ENCODE measurements at places on chromosomes 12 and 14.

DNA sequence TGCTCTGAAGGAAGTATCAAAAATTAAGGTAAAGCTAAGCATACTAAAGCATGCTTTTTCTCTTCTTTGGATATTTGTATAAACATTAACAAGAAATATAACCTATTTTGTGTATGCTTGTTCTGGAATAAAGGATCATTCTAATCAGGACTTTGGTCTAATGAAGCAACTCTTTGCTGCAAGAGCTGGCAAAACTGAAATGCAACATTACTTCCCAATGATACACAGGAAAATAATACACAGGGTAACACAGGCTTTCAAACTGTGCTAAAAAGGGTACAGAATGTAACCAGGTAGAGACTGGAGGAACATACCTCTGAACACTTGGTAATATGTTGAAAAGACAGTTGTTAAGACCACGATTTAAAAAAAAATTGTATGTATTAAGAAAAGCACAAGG lies 222.5 kb upstream of the DIO2 start:
- DNase-seq, result no peak

GRCh38 chr12:110775997-110776396 lies 33.3 kb upstream of the PPP1CC start:
- no peak for DNase-seq

DNA sequence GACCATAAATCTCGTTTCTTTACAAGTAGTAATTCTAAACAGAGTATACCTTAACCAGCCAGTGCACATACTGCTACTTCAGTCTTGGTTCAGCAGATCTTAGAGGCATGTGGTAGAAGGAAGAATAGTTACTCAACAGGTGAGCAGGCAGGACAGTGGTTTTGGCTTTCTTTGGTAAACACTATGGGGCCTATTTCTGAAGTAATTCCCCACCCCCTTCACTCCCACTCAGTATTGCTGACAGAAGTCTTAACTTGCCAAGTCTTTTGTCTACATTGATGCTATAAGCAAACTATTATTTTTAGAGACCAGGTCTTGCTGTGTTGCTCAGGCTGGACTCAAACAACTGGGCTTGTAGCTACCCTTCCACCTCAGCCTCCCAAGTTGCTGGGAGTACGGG lies 68.5 kb downstream of the FBXO34 start:
- no peak for DNase-seq

GRCh38 chr12:27824126-27824842 lies 44.2 kb upstream of the MANSC4 start:
- no peak for DNase-seq

DNA sequence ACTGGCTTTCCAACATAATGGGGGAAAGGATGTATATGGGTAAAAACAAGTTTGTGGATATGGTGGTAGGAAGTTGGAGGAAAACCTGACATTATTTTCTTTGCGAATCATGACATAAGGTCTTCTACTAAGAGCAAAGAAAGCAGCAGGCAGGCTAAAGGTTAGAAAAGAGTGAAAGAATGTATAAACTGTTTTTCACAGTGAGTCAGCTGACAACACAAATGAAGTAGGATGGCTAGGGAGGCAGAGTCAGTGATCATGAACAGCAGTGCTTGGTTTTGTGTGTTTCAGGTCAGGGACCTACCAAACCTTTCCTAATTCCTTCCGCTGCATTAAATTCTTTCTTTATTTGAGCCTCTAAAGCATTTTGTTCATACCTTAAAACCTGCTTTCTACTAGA lies 46.3 kb upstream of the CATSPERB start:
- no peak for DNase-seq

- no peak for DNase-seq
These were observed 6.9 kb downstream of the MMP14 start for GRCh38 chr14:22843123-22843925.

DNA sequence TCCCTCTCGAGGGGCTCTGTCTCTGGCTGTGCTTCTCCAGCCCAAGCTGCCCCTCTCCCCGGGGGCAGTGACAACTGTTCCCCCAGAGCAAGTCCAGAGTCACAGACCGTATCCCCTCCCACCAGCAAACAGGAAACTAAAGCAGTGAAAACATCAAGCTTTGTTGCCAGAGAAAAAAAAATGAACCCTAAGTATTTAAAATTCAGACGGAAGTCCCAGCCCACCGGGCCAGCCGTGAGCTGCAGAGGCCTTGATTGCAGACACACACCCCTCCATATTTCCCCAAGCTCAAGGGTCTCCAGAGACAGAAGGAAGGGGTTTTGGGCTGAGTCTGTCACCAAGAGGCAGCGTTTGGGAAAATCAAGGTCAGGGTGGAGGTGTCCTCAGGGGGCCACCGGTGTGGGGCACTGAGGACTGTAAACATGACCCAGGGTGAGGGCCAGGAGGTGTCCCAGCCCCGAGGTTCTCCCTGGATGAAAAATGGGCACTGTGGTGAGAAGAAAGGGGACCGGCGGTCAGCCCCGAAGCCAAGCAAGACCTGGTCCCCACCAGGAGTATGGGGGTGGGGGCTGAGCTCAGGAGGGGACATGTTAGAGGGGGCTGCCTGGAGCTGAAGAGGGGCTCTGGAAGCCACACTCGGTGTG lies 7.7 kb downstream of the PHETA1 start:
- no peak for DNase-seq

- DNase-seq, result no peak
These were observed 32.1 kb downstream of the GALNT16 start for GRCh38 chr14:69291891-69292561.

DNA sequence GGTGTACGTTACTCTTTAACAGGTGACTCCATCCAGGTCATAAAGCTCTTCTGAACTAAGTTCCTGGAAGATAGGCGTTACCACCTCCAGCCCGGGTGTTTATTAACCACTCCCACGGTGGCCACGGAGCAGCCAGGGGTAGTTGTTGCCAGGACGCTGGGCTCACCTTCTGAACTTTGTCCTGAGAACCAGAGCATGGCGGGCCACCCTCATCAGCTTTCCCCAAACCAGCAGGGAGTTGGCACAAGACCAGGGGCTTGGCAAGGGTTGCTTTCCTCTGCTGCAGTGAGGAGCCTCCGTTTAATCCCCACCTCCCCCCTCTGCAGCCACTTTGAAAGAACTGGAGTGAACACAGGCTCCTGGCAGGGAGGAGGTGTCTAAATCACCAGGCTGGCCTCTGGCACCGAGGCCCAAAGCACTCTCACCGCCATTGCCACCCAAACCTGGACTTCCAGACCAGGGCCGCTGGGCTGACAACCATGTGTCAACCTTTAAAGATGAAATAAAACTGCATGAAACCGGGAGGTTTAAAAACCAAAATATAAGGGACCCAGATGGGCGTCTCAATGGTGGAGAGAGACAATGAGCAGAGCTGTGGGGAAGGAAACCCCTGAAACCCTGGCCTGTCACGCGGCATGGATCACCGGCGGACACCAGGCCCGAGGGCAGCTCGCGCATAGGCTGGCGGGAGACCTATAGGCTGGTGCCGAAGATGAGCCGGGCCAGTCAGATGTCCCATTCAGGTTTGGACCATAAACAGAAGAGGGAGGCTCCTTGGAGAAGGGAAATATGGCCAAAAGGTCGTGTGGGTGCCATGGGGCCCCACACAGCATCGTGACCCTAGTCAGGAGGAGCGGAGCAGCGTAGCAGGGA lies 30.9 kb upstream of the TDRD9 start:
- DNase-seq, result peak; percentile 79

DNA sequence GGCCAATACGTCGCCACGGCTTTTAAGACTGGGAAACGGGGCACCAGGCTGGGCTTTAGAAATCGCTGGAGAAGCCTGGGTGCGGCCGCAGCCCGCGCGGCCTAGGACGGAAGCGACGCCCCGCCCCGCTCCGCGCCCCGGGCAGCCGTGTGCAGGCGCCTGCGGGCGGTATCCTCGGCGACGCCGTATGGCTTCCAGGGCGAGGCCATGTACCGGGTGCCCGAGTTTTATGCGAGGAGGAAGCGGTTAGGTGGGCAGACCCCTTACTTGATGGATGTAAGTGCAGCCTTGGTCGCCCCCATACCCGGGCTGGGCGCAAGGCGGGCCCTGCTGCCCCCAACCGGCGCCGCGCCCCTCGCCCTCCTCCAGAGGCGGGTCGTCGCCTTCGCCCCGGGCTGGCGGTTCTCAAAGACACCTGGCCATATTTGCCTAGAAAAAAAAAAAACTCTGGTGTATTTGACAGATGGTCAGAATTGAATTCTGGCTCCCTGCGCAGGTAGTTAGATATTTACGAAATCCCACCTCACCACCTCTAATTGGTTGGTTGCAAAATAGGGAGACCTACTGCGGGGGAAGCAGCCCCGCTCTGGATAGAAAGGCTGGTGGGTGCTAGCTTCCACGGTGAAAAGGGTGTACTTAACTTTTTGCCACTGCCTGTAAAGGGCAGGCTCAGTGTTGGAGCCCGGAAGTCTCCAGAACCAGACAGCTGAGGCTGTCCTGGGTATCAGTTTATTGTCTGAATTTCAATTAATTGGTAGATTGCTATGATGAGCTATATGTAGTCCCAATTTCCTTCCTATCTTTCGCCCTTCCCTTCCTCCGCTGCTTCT lies at the start of gene PPP1R36:
Gene PPP1R36, plus strand, starts transcription at position 171 of the 830 bp plus-strand sequence. Its CDS starts 37 bp downstream, at position 208.
- DNase-seq, result peak; percentile 89

- no peak for DNase-seq
These were observed 96.1 kb downstream of the PPHLN1 start for GRCh38 chr12:42421844-42422779.

DNA sequence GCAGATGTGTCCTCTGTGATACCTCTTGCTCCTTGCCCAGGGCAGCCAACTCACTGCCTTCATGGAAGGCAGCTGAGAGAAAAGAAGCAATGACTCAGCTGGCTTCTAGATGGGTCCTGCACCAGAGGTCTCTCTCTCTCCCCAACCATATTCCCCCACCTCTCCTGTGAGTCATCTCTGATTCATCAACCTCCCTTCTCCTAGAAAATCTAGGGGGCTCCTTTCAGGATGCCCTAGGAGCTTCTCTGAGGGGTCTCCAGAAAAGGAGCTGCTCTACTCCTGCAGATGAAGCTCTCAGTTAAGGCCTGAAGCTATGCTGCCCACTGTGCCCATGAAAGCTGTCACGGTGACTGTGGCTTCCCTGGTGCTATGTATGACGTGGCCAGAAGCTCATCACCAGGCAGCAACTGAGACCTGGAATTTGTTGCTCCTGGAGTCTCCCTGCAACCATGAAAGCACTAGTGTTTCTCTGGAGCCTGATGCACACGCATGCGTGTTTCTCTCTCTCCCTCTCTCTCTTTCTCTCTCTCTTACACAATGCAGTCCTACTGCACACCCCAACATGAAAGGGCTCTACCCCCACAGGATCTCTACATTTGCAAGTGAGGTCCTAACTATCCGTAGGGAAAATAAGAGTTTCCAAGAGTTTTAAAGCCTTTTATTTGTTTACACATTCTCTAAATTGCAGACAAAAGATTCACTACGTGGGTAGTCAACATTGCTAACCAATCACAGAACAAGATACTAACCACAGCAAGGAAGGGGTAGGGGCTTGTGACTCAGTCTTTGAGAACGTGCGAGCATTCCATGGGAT lies 285.3 kb downstream of the DPF3 start:
- DNase-seq, result no peak

GRCh38 chr12:97681612-97682504 lies 219.3 kb downstream of the RMST start:
- DNase-seq, result no peak

DNA sequence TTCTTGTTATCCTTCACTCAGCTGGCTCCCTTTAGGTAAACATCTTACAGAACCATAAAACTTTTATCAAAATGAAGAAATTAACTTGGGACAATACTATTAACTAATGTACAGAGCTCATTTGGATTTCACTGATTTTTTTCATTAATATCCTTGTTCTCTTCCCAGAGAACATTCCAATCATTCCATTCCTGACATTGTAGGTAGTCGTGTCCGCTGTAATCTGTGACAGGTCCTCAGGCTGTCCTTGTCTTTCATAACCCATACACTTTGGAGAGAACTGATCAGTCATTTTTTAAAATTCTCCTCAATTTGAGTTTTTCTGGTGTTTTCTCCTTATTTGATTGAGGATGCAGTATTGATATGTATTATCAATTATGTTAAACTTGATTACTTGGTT lies 916.8 kb downstream of the GALC start:
- no peak for DNase-seq

DNA sequence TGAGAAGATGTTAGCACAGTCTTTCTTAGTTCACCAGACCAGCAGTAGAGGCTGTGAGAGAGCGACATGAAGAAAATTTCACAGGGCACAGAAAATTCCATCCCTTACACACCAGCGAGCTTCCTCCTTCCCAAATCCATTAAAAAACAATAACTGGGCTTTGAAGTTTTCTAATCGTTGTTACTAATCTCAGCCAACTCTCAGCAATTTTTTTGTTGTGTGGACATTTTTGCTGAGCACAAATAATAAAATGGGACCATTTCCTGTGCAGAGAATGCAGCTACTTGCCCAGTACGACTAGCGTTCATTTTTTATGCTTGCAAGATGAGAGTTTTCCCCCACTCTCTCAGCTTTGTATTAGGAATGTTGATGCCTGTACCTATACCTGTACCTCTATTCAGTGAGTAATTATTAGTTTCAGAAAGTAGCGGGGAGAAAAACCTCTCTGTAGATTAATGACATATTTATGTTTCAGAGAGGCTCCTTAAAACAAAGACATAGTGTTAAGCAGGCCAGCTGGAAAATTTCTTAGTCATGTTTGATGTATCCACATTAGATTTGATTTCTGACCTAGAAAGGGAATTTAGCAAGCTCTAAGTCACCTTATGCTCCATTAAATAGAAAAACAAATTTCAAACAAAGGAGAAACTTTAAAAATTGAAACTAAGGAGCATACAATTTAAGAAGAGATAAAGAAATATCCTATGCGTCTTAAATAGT lies 146.5 kb downstream of the SRGAP1 start:
- DNase-seq, result no peak

DNA sequence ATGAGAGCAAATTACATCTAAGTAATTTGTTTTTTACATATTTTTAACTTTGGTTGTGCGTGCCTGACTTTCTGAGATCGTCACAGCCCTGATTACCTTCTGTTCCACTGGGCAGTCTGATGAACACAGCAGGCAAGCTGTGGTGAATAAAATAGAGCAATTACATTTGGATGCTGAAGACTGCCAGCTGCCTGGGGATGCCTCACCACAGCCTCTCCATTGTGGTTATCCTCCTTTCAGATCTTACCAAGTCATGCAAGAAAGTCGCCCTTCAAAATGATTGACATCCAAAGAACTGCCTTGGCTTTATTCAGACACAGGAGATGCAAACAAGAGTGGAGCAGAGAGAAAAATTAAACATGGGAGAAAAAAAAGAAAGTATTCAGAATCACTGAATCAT lies 456.6 kb upstream of the TMPO start:
- DNase-seq, result no peak

GRCh38 chr14:73809391-73809790 lies 42.2 kb upstream of the PTGR2 start:
- DNase-seq, result no peak

- DNase-seq, result peak; percentile 83
These were observed 49.2 kb upstream of the AEBP2 start for GRCh38 chr12:19390051-19390598.
